ENCODE measurements at places on chromosomes 12 and 14.

GRCh38 chr14:105055334-105055733 lies 9.9 kb downstream of the GPR132 start:
- DNase-seq = no peak

- no peak for DNase-seq
Observed at GRCh38 chr14:89061696-89062095, 237.2 kb downstream of the TTC8 start.

DNA sequence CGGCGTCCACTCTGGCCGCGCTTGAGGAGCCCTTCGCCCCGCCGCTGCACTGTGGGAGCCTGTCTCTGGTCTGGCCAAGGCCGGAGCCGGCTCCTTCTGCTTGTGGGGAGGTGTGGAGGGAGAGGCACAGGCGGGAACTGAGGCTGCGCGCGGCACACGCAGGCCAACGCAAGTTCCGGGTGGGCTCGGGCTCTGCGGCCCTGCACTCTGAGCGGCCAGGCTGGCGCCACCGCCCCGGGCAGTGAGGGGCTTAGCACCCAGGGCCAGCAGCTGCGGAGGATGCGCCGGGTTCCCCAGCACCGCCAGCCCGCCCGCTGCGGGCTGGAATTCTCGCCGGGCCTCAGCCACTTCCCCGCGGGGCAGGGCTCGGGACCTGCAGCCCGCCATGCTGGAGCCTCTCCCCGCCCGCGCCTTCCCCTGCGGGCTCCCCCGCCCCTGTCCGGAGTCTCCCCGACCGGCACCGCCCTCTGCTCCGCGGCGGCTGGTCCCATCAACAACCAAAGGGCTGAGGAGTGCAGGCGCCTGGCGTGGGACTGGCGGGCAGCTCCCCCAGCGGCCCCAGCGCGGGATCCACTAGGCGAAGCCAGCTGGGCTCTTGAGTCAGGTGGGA lies 921.2 kb upstream of the FOXG1 start:
- DNase-seq = no peak

DNA sequence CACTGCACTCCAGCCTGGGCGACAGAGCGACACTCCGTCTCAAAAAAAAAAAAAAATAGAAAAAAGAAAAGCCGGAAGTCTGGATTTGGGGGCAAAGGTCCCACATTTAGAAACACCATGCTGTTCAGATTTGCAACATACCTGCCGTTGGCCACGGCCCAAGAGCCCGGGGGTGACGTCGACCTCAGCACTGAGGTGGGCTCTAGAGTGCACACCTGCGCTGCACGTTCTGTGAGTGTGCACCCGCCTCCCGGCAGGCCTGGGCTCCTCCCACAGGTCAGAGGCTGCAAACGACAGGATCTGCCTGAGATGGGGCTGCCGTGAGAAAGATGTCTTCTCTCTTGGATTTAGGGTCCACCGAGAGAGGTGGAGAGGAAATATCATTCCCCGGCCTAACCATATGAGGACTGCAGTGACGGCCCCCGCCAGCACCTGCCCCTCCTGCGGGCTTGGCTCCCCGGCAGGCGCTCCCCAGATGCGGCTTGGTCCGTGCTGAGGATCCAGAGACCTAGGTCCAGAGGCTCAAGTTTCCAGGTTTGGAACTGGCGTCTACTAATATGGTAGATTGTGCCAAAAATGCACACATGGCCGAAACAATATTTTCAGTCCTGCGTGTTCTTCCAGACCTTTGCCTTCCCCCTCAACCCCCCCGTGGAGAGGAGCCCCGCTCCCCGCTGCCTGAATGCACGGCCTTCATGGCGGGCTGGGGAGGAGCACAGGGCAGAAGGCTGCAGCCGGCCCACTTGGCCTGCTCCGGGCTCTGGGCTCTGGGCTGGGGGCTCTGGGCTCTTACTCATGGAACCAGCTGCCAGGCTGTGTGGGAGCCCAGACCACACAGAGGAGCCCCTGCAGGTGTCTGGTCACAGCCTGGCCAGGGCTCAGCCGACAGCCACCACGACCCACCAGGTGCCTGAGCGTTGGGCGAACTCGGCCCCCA lies 58.8 kb upstream of the FBRSL1 start:
- no peak for DNase-seq

DNA sequence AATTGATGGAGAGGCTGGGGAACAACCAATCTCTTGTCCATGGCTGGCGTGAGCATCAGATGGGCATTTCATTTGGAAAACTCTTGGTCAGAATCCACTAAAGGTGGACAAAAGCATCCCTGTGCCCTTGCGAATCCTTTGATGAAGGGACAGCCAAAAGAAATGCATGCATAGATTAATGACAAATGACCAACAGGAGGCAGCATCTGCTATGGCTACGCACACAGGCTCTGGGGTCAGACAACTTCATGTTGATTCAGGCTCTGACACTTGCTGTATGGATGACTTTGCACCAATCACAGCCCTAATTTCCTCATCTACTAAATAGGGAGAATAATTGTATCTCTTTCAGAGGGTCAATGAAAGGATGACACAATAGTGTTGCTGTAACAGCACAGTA lies 117.5 kb downstream of the ASCL4 start:
- DNase-seq = no peak

- DNase-seq = no peak
Observed at GRCh38 chr12:111204788-111205241, 164.1 kb downstream of the PHETA1 start.

- no peak for DNase-seq
Observed at GRCh38 chr14:22433069-22433468, 156.0 kb downstream of the DAD1 start.

- no peak for DNase-seq
Observed at GRCh38 chr14:50542941-50543418, 10.6 kb upstream of the MAP4K5 start.

DNA sequence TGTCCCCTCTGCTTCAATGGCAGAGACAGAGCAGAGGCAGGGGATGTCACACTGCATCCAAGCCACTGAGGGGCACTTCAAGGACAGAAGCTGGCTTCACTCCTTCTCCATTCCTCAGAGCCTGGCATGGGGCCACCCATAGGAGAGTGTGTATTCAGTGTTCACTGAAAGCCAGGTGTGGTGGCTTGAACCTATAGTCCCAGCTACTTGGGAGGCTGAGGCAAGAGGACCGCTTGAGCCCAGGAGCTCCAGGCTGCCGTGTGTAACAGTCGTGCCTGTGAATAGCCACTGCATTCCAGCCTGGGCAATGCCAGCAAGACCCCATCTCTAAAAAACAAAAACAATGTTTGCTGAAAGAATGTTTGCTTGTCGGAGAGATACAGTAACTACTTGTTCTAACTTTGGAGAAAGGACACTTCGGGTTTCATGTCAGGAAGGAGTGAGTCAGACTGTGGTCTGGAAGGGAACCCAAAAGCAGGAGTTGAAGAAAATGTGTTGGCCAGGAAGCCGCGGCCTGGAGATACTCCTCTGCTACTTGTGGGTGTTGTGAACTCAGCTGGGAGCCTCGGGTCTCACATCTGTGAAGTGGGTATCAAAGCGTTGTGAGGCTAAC lies 43.4 kb downstream of the ELK3 start:
- DNase-seq = peak; percentile 28
